ENCODE measurements at places on chromosomes 5 and 9.
A peak's percentile ranks its signal among the peaks of the same experiment; 100 is the strongest.

DNA sequence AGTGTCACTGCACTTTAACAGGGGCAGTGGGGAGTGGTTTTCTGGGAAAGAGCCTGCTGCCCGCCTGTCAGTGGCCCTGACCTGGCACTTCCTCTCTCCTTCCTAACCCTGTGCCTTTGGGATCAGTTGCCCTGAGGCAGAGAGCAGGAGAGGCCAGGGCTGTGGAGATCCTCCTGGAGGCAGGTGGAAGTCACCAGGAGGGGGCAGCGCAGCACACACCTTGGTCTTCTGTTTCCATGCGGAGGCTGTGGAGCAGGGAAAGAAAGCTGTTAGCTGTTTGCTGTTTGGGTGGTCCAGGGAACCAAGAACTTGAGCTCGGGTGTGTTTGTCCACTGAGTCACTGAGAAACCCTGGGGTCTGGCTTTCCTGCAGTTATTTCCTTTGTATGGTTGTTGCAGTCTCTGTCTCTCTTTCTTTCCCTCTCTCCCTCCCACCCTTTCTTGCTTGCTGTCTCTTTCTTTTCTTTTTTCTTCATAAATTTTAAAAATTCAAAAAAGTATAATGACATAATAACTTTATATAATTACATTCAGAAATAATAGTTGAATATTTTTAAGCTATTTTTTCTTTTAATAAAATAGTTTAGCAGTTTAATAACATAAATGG, 28.1 kb downstream of the NTRK2 start:
- DNase-seq: peak; percentile 61

- DNase-seq: no peak
Measured at GRCh38 chr9:137255448-137256114, 454 bp downstream of the NELFB start.

GRCh38 chr9:2180154-2180553, 165.0 kb downstream of the SMARCA2 start:
- no peak for DNase-seq

DNA sequence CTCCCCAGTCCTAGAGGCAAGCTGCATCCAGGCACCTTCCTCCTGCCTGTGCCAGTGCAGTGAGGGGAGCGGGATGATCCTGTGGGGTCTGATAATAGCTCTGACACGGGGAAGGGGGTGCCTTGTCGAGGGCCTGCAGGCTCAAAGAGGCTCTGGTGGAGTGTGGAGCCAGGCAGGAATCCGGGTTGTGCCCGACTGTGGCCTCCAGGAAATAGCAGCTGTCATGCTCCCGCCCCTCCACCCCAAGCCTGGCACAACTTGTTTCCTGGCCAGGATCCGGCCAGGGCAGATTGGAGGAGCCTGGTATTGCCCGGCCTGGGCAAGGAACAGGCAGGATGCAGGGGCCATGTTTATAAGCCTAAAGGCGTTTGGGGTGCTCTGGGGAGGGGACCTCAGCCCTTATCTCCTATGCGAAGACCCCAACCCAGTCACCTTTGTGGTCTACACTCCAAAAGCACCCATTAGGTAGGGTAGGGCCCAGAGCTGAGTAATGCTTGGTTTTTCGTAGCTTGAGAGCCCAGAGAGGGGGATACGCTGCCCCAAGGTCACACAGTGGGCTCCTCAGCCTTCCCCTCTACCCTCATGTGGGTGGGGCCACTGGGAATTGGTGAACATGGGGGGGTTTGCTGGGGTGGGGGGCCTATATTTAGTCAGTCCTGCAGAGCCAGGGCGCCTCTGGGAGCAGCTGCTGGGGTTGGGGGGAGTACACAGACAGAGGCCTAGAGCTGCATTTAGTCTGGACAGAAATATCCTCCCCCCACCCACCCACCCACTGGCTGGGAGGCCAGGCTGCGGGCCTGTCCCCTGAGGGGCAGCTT, 12.2 kb downstream of the CXXC5 start:
- no peak for DNase-seq

DNA sequence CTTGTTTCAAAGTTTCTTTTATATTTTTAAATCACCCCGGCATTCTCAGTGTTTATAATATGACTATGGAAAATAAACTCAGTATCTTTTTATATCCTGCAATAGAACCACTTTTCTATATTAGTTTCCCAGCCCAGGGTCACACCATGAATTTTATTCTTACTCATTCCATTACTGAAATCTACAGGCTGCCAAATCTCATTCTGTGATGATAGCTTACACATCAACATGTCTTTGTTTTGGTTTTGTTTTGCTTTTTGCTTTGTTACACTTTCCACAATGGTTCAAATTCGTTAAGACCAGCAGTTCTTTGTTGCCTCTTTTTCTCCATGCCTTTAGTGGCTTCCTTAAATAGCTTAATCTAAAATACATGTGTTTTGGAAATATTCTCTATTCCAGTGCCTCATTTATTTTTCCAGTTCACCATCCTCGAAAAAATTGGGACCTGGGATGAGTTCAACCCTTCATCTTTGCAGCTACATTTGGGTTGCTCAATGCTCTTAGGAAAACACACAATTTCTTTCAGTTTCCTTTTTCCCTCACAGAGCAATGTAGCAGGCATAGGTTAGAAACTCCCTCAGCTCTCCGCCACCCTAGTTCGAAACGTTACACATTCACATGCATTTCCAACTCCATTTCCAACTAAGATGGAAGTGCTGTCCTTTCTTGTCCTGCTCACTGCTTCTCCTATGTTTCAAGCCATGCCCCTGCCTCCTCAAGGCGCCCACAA, 1146.3 kb downstream of the MAT2B start:
- no peak for DNase-seq

GRCh38 chr9:98565152-98566135, 143.3 kb downstream of the GABBR2 start:
- DNase-seq: no peak

DNA sequence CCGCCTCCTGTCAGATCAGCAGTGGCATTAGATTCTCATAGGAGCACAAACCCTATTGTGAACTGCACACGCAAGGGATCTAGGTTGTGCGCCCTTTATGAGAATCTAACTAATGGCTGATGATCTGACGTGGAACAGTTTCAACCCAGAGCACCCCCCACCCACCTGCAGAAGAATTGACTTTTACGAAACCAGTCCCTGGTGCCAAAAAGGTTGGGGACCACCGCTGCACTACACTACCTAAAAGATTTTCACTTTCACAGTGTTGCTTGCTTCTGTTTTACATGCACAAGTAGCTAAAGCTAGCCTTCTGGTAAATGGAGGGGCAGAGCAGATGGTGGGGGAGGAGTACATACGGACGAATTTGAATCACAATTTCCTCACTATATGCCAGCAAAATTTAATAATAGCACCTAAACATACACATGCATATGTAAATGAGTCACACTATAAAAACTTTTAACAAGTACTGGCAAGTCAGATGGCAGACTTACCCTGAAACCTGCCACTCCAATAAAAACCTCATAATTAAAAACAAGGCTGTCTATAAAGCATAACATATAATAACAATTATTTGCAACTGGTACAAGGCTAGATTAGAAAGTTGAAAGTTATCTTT, 24.0 kb upstream of the CDKN2B start:
- no peak for DNase-seq

- DNase-seq: no peak
Measured at GRCh38 chr5:34804913-34805312, 34.1 kb upstream of the TTC23L start.

DNA sequence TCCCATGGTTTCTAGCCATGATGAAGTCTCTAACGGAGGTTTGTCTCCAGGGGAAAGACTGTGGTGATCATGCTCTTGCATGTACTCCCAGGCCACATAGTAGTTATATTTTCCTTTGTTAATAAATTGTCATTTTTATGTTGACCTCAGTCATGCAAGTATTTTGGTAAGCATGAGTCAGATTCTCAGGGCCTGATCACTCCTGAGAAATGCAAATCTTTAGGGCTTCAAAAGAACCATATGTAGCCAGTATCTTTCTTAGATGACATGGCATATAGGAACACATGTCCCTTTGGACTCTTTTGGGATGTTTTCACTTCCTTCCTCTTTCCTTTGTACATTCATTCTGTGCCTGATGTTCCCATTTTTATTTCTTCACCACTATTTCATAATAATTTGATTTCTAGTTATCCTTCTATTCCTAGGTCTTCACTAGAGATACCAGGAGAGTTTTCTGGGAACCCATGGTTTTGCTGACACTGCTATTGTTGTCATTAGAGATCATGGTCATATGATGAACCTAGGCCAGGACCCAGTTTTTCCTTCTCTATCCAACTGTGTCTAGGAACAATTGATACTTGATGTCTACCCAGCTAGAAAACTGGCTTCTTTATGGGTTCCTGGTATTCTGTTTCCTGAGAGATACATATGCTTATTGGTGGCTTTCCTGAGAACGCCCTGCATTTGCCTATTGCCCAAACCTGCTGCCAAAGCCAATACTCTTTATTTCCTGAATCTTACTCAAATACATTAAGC, 248.1 kb upstream of the NREP start:
- DNase-seq: no peak

DNA sequence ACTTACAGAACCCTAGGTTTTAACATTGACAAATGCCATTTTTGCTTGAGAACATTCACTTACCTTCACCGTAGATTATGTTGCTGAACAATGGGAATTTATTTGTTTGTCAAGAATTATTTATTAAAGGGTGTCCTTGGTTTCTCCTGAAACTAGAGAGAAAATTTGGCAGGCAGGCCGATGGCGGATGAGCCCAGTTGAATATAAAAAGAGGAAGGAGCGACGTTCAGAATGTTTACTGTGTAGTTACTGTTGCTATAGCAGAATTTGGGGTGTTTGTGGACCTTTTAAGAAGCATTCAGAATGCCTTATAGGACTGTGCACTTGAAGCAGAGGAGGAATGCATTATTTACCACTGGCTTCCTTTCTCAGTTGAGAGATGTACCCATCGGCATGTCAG, 268.2 kb downstream of the CDH10 start:
- DNase-seq: no peak

DNA sequence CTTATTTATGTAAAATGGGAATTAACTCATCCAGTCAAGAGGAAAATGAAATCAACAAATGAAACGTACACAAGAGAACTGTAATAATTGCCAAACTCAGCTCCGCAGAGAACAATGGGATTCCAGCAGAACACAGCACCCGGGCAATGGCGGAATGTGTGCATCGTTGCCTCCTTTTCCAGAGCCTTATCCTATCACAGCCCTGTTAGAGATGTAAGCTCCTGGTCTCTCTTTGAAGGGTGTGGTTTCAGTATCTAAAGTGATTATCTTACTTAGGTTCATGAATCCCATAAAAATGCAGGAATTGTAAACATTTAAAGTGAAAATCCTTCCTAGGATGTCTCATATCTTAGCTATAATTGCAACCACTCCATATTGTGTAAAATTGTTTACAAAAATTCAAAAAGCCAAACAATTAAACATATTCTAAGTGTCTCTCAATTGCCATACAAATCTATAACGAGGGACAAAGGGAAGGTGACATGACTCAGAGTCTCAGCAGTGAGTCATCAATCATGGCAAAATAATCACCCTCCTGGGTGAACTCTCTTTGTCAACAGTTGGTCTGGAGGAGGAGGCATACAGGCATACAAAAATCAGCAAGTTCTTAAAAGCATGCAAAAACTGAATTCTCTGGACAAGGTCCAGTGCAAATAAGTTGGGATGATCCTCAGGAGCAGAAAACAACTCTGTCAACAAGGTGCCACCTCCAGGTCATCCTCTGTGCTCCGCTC, 22.6 kb downstream of the SEMA5A start:
- DNase-seq: no peak

- no peak for DNase-seq
Measured at GRCh38 chr5:184471-184870, 6.8 kb upstream of the LRRC14B start.

DNA sequence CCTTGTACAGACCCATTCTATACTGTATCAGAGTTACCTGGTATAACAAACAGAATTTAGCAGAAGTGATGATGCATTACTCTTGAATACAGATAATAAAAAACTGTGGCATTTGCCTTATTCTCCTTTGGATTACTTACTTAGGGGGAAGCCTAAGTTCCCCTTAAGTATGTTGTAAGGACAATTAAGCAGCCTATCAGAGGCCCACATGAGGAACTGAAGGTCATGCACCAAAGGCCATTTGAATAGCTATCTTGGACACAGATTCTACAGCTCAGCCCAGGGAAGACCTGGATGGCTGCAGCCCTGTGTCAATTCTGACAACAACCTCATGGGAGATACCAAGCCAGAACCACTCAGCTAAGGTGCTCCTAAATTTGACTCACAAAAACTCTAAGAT, 125.2 kb downstream of the RAPGEF6 start:
- DNase-seq: no peak

GRCh38 chr5:61228229-61228628, 66.0 kb upstream of the SMIM15 start:
- no peak for DNase-seq

DNA sequence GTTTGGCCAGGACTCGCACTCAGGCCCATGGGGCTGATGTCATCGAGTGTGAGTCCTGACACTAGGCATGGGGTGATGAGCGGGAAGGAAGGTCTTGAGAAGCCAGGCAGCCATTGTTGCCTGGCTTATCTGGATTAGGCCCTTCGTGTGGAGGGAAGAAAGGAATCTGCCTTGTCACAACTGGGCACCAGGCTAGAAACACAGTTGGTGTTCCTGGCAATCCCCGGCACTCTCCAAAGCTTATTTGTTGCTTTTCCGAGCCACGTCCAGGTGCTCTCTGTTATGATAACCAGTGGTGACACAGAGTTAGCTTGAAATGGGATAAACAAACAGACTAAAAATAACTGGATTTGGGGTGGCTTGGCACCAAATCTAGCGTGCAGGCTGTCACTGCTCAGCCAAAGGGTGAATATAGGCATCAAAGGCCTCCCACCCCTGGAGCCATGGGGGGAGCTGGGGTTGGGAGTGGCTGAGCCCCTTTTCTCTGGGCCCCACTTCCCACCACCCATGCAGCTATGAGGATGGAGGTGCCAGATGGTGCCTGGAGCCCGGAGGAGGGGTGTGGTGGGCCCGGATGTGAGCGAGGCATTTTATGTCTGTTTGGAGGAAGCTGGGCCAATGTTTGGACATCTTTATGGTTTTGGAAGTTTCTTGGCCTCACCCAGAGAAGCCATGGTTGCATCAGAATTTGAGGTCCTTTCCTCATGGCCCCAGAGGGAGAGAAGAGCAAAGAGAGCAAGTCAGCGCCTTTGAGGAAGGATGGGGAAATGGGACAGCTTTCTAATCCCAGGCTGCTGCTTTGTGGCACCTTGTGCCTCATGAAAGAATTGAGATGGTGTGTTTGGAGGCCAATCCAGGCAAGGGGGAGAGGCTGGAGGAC, 98.0 kb upstream of the PITX1 start:
- DNase-seq: no peak

- no peak for DNase-seq
Measured at GRCh38 chr5:36826694-36827093, 49.9 kb upstream of the NIPBL start.

DNA sequence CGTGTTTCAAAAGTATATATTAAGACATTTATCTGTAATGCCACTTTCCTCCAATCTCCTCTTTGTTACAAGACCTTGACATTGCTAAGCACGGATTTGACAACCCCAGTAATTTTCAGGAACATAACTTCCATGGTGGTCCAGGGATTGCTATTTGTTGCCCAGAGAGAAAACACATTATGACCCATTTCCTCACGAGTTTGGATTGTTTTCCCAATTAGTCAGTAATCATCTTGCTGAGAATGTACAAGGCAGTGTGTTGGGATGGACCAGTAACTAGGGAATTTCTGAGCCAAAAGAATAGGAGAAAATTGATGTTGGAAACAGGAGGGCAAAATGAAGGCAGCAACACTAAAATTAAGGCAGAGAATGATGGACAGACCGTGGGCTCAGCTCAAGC, 574.1 kb downstream of the EBF1 start:
- no peak for DNase-seq

Data from activated naive CD4-positive, alpha-beta T cell treated with Interleukin-2 at 50 U/mL for 16 hours (primary cell).